ENCODE measurements at places on chromosomes 4 and X. TPM values are rescaled to one million over a fixed set of nuclear protein-coding genes. Genes with fewer than 3 reads are reported as not detected.

The S100P gene
- total RNA-seq: not detected

The MRPL1 gene
- total RNA-seq: 28.8 TPM

The UGT2B15 gene
- total RNA-seq: not detected

DNA sequence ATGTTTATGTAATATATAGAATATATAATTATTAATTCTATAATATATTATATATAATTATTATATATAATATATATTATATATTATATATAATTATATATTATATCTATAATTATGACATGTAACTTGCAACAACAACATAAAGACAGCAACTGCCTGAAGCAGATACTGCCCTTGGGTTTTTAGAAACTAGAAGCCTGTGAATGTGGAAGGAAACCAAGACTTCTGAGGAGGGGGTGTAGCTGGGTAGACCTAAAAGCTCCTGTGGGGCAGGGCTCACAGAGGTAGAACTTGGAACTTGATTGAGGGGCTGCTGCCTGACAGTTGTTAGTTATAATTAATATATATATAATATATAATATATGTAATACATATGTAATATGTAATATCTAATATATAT is 167.2 kb upstream of the SLIT2 start:
- DNase-seq: no peak

DNA sequence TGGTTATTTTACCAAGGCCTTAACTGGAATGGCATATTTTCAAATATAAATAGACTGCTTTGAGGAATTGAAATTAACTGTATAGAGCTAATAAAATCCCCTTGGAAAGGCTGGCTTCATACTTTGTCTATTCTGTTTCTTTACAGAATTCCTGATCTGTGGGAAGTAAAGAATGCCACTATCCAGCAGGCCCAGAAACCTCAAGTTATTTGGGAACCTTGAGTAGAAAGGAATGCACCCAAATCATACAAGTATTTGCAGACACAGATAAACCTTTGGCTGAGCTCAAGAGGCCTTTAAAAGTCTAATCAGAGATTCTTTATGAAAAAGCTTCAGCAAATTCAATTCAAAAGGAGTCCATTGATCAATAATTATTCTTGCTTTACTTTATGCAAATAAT is 975.7 kb upstream of the PABPC4L start:
- DNase-seq: no peak

DNA sequence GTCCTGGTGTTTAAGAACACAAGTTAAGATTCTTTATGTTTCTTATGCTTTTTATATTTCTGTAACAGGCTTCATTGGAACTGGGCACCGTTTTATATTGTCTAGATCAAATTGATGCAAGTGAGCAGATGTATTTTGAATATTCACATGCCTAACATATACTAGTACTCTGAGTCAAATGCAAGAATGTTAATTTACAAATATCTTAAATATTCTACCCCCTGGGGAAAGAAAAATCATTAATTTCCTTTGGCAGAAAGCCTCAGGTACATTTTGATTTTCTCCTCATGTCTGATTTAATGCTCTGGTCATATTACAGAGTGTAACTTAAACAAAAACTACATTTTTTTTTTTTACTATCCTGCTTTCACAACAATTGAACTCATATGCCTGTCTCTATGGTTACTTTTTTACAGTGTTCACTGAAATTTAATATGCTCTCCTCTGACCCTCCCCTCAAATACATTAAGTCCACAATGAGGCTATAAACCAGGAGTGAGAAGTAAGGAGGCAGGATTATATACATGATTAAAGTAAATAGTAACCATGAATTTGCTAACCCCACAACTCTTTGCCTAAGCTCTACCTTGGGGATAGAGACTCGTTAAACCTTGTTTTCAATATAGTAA is 2.4 kb upstream of the NSUN7 start:
- no peak for DNase-seq

DNA sequence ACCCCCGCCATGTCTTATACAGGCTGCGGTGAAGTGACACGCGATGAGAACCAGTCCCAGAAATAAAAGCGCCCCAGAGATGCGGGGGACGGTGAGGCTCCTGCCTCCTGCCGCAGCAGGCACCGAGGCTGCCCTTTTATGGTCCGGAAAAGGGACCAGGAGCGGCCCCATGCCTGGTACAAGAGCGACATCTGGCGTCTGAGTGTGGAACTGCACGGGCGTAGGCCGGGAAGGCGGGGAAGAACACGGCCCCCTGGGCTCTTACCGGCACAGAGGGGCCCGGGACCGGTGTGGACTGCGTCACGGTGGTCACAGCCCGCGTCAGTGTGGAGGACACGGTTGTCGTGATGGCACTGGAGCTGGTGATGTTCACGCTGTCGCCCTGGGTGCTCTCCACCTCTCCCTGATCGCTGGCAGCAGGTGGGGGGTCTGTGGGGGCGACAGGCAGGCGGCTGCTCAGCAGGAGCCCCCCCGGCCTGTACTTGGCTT is 8.9 kb upstream of the RENBP start:
- peak; percentile 95 for DNase-seq

The GAGE1 gene
- not detected for total RNA-seq

GRCh38 chr4:126046081-126046614 is 731.4 kb downstream of the FAT4 start:
- DNase-seq: no peak

The ADH4 gene
- not detected for total RNA-seq

DNA sequence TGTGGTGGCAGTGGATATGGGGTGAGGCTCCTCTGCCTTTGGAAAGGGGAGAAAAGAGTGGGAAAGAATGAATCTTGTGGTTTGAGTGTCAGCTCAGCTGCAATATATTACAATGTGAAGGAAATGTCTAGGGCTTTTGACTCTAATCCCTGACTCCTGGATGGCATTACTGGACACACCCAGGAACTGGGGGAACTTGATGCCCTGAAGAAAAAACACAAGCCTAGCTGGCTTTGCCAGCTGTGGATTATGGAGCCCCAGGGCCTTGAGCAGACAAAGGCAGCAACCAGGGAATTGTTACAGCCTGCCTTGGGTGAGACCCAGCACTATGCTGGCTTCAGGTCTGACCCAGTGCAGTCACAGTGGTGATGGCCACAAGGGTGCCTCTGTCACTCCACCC is 57.1 kb upstream of the CYSLTR1 start:
- DNase-seq: no peak

The TMPRSS11A gene
- not detected for total RNA-seq

DNA sequence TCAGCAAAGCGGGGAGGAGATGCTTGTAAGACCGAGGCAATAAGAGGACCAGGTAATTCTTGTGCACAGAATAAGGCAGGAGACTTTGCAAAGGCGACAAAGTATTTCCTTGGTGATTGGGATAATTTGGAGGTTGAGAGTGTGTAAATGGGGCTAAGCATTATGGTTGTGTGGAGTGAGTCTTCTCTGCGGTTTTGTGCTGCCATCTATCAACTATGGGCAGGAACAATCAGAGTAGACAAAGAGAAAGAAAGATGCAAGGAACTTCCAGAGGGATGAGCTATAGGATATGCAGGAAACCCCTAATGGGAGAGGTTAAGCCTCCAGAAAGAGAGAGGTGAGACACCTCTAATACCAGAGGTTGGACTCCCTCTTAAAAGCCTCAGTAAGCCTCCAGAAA is 339.8 kb downstream of the PAPSS1 start:
- no peak for DNase-seq

DNA sequence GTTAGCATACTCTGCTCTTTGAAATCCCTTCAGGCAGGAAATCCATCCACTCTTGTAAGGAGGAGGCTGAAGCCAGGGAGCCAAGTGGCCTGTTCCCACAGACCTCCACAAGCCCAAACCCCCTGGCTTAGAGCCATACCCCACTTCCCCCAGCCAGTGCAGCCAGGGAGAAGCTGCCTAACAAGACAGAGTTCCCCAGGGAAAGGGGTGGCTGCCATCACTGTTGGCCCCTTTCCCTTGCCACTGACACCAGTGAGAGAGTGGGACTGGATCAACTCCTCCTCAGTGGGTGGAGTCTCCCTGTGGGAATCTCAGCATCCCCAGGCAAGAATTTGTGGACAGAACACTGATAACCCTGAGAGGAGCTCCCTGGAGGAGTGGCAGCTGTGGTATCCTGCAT is 389.4 kb downstream of the PABPC4L start:
- no peak for DNase-seq

DNA sequence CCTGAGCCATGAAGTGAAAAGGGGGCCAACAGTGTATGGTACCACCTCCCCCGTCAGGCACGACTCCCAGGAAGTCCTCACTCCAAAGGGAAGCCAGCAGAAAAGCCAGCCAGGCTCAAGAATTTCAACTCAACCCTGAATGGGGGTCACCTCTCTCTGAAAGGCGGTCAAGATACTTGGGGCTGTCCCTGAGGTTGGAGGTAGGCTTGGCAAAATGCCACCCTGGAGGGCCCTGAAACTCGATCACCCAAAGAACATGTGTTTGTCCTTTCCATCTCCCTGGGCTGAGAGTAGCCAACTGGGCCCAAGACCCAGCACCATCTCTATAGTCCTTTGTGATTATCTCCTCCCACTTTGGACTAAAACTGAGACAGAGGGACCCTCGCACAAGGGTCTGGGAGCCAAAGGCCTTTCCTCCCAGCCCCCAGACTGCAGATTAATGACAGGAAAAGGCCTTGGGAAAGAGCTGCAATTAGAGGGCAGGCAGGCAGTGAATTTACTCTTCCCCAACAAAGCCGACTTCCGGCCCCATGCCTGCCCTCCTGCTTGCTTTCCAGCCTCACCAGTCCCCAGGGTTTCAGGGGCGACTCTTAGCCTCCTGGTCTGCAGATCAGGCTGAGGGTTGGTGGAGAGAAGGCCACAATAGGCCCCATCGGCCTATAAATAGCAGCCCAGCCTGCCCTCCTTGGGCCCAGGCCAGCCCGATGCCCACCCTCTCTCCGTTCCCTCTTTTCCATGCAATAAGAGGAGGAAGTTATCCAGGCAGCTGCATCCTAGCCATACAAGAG is 5.6 kb downstream of the SASH3 start:
- DNase-seq: no peak

The MAGEA11 gene
- not detected for total RNA-seq

The FRAS1 gene
- total RNA-seq: 0.89 TPM

The PCDH7 gene
- total RNA-seq: 139 TPM

GRCh38 chr4:113407409-113407808 is 354.1 kb downstream of the CAMK2D start:
- no peak for DNase-seq

- no peak for DNase-seq
Measured at GRCh38 chr4:80336582-80336981, 1.1 kb downstream of the CFAP299 start.

GRCh38 chr4:87078987-87079486 is 141.4 kb downstream of the KLHL8 start:
- DNase-seq: no peak

The AASDH gene
- total RNA-seq: 8.6 TPM

DNA sequence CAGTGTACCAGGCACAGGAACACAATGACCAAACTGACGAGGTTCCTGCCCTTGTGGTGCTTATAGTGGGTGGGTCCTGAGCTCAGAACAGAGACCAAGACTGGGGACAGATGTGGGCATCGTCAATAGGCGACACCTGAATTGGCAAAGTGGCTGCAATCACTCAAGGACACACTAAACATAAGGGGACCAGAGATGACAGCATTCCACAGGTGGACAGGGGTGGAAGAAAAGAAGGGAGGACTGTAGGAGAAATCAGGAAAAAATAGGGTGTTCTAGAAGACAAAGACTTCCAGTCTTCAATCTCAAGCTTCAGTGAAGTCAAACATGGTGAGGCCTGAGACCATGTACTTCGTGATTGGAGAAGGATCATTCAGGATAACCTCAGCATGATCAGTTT is 5.8 kb downstream of the SH3KBP1 start:
- no peak for DNase-seq

GRCh38 chr4:48047896-48048295 is 31.3 kb downstream of the NIPAL1 start:
- DNase-seq: no peak

The GPC4 gene
- 98.0 TPM for total RNA-seq

GRCh38 chr4:53355930-53356521 is 9.8 kb downstream of the SCFD2 start:
- DNase-seq: no peak

GRCh38 chr4:145546175-145546915 is 64.7 kb downstream of the SMAD1 start:
- DNase-seq: no peak

The CHRDL1 gene
- 0.63 TPM for total RNA-seq

The ENPEP gene
- total RNA-seq: 0.94 TPM

- no peak for DNase-seq
Measured at GRCh38 chrX:96985046-96985445, 101.3 kb downstream of the RPA4 start.

DNA sequence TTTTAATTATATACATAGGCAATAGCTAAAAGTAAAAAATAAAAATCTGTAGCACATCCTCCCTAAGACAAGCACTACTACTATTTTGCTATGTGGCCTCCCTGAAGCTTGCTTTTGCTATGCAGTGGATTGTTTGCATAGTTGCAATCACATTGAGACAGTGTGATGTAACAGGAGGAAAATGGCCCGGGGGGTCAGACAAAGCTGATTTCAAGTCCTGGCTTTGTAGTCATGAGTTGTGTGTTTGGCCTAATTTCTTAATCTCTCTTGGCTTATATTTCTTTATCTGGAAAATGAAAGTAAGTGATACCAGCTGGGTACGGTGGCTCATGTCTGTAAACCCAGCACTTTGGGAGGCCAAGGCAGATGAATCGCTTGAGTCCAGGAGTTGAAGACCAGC is 166.6 kb downstream of the LHFPL1 start:
- no peak for DNase-seq

The UCP1 gene
- not detected for total RNA-seq
